ENCODE measurements at places on chromosomes 6 and 20. TPM values are rescaled to one million over a fixed set of nuclear protein-coding genes. Genes with fewer than 3 reads are reported as not detected.

IFT52 gene
- total RNA-seq = 32.6 TPM

SLCO4A1 gene
- total RNA-seq = 91.6 TPM

NNAT gene
- not detected for total RNA-seq

C6orf58 gene
- total RNA-seq = not detected

GTSF1L gene
- not detected for total RNA-seq

KCNK5 gene
- total RNA-seq = 0.78 TPM

RIMS4 gene
- 0.35 TPM for total RNA-seq

PXDC1 gene
- total RNA-seq = 10.9 TPM

MEP1A gene
- not detected for total RNA-seq

HSF2 gene
- total RNA-seq = 18.8 TPM

PRND gene
- not detected for total RNA-seq

ZSWIM3 gene
- total RNA-seq = 1.6 TPM

TP53TG5 gene
- not detected for total RNA-seq

BPIFB2 gene
- total RNA-seq = not detected

OPRM1 gene
- total RNA-seq = not detected

FAM217A gene
- not detected for total RNA-seq

EPPIN gene
- total RNA-seq = not detected

PRICKLE4 gene
- total RNA-seq = 0.40 TPM

CYB5R4 gene
- 23.9 TPM for total RNA-seq

All from NCI-H460 (cell line).